COR-L47 (cell line): ENCODE measurements at places on chromosomes 6 and 20.

- no peak for DNase-seq
These were observed 671.7 kb upstream of the NRSN1 start for GRCh38 chr6:23454080-23454976.

- DNase-seq = no peak
These were observed 10.8 kb upstream of the WTAP start for GRCh38 chr6:159716247-159717096.

DNA sequence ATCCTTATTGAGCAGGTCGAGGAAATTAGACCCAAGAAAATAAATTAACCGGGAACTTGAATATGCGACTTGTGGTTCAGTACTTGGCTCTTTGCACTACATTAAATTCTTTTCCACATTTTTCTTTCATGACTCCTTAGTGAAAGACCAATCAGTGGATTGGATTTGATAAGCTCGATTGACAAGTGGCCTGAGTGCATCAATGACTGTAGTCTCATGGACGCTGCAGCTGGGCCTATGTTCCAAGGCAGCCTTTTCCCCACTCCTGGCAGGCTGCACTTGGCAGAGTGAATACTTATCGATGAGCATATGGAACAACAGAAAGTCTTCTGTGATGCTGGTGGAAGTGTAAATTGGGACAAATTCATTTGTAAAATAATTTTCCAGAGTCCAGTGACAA is 210.8 kb upstream of the EXOC2 start:
- no peak for DNase-seq

DNA sequence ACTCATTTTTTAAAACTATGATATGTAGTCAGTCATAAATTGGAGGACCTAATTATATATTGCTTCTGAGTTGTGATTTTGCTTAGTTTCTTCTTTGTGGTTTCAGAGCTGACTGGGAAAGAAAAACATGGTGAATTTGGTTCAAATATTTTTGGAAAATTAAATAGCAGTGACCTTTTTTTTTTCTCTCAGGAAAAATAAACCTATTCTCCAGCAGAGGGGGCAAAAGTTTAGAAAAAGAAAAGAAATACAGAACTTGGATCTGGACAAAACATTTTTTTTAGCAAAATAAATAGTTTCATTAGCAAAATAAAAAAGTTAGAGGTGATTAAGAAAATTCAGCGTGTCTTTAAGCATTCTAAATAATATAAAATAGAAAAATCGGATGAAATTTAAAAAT is 10.2 kb downstream of the COL10A1 start:
- DNase-seq = no peak

DNA sequence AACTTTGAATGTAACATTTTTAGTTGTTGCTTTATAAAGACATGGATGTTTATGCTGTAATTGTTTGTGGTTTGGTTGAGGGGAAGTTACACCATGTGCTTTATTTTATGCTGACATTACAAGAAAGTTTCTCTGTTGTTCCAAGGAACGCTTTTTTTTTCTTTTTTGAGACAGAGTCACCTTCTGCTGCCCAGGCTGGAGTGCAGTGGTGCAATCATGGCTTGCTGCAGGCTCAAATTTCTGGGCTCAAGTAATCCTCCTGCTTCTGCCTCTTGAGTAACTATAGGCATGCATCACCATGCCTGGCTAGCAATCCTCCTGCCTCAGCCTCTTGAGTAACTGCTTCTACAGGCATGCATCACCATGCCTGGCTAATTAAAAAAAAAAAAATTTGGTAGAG is 21.0 kb upstream of the IFNGR1 start:
- no peak for DNase-seq

GRCh38 chr6:163707387-163708355 is 293.2 kb downstream of the QKI start:
- no peak for DNase-seq

DNA sequence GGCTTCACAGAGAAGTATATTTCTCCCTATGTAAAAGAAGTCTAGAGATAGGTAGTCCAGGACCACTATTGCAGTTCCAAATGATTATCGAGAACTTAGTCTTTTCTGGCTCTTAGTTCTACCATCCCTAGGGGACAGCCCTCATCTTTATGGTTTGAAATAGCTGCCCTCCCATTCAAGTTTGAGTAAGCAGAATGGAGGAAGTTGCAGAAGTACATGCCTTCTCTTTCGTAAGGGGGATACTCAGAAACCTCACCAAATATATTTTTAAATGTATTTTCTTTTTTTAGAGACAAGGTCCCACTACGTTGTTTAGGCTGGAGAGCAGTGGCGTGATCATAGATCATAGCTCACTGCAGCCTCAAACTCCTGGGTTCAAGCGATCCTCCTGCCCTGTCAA is 236.8 kb upstream of the RREB1 start:
- no peak for DNase-seq

DNA sequence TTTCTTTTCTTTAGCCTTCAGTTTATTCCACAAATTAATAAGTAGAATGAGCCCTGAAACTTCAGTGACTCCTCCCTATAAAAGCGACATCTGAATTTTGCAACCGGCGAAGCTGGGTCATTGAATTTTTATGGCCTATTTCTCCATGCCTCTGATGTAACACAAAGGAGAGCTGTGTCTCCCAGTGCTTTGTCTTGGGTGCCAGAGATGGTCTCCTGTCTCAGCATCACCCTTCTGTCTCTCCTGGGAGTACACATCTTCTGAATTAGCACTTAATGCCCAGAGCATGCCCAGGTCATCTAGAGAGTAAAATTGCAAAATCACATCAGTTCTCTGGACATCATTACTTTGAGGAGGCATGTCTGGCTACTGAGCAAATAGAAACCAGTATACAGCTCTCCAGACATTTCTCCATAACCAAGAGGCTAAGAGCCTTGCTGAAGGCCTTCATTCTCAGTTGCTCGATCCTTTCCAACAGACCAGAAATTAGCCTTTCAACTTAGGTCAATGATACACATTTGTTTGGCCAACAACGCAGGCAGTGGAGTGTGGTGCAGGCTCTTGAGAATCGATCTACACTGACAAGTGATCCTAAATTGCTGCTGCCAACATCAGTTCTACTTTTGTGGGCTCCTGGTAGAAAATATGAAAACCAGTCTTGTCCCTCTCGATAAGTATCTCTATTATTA is 176.0 kb upstream of the FOXQ1 start:
- no peak for DNase-seq

GRCh38 chr6:3428700-3429099 is 28.1 kb downstream of the SLC22A23 start:
- no peak for DNase-seq

- DNase-seq = no peak
These were observed 754 bp downstream of the HDDC2 start for GRCh38 chr6:125300992-125301434.

GRCh38 chr20:51140671-51141070 is 117.8 kb upstream of the KCNG1 start:
- DNase-seq = no peak
